ENCODE measurements at places on chromosomes 11 and 22.
A peak's percentile ranks its signal among the peaks of the same experiment; 100 is the strongest.

DNA sequence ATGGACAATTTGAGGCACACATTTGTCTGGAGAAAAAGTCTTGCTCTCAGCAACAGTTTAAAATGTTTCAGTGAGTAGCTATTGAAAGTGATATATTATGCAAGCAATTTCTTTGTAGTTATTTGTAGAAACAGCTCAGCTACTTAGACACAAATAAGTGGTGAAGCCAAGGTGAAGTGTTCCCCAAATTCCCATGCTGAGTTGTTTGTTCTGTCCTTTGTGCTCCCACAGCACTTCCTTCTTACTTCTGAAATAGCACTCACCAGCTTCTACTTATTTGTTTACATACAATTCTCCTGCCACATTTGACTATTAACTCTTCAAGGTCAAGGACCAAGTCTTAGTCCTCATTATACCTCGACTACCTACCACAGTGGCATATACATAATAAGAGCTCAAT lies 638.6 kb upstream of the LRRC4C start:
- no peak for DNase-seq

DNA sequence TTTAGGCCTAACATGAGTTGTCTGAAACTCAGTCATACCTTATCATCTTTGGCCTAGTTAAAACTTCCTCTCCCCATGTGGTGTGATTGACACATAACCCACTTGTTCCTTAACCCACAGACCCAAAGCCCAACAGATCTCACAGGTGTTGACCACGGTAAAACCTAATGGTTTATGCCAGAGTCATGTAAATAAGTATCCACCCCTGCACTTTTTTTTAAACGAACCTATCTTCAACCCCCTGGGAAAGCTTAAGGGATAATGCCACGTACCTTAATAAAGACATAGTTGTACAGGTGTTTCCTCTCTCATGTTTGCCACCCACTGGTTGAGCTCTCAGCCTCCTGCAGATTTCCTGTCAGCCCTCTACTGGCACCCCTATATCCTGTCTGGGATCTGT lies 709.3 kb upstream of the CCDC179 start:
- no peak for DNase-seq

DNA sequence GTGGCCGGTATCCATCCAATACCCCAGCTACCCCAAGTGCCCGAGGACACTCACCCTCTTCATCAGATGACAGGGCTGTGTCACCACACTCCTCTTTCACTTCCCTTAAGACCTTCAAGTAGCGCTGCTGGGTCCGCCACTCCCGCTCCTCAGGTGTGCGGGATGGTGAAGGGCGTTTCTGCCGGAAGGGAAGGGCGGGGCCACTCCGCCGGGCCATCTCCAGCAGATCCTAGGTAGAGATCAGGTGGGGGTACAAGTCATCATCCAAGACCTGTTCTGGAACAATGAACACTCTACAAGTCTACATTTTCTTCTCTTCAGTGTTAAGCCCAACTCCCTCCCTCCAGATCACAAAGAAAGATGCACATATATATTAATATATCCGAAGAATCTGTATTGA lies 10.0 kb downstream of the NFRKB start:
- no peak for DNase-seq

DNA sequence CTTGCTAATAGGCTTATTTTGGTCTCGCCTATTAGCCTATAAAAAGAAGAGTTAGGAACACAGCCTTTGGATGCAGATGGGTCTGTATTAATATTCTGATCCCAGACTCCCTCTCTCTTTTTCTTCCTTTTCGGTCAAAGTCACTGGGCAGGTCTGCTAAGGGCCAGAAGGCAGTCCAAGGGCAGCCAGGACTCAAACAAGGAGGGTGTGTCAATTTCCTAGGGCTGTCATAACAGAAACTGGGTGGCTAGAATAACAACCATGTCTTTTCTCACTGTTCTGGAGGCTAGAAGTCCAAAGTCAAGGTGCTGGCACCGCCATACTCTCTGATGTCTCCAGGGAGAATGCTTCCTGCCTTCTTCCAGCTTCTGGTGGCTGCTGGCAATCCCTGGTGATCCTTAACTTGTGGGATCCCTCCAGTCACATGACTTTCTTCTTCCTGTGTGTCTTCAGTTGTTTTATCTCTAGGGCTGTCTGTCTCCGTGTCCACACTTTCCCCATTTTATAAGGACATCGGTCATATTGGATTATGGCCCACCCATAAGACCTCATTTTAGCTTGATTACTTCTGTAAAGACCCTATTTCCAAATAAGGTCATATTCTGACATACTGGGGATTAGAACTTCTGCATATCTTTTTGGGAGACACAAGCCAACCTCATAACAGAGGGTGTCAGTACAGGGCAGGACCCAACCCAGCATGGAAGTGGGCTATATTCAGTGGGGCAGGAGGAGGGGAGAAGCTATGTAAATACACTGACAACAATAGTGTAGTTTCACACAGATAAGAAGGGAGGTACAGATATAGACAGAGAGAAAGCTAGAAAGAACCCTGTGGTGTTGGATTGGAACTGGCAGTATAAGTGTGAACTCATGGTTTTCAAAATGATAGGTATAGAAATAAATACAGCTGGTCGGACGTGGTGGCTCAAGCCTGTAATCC lies 5.9 kb upstream of the CSF2RB start:
- no peak for DNase-seq

- DNase-seq = peak; percentile 57
These were observed 4.3 kb upstream of the ACR start for GRCh38 chr22:50733521-50734342.

GRCh38 chr11:1825785-1826451 lies 8.9 kb upstream of the SYT8 start:
- DNase-seq = no peak
